ENCODE measurements at places on chromosomes 5 and 9. TPM values are rescaled to one million over a fixed set of nuclear protein-coding genes. Genes with fewer than 3 reads are reported as not detected.

- DNase-seq: no peak
Observed at GRCh38 chr9:122656378-122656777, 1.0 kb downstream of the OR1B1 start.

DNA sequence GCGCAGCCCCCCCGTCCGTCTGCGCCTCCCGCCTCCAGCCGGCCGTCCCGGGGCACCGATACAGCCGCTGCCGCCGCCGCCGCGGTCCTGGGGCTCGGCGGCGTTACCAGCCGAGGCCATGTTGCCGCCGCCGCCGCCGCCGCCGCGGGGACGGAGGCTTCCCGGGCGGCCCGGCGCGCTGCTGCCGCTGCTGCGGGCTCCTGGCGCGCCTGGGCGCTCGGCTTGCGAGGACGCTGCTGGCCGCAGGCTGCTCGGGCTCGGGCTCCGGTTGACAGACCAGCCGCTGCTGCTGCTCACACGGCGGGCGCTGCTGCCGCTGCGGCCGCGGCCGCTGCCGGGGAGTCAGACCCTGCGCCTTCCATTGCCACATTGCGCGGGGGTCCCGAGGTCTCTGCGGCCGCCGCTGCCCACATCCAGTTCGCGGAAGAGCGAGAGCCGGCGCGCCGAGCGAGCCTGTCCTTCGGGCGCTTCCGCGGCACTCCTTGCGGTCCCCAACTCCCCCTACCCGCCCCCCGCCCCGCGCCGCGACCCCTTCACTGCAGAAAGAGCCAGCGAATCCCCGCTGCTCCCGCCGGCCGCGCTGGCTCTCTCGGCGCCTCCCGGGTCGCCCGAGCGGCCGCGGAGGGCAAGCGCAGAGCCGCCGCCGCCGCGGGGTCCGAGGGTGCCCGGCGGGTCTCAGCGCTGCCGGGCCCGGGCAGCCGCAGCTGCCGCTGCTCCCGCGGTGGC, 8.4 kb downstream of the PTCH1 start:
- DNase-seq: no peak

DNA sequence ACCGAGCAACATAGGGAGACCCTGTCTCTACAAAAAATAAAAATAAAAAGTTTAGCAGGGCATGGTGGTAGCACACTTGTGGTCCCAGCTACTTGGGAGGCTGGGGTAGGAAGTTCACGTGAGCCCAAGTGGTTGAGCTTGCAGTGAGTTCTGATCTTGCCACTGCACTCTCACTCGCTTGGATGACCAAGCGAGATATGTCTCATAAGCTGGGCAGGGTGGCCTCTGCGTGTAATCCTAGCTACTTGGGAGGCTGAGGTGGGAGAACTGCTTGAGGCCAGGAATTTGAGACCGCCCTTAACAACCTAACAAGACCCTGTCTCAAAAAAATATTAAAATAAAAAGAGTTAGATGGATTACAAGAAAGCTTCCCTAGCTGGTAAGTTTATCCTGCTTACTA, 32.5 kb downstream of the RASA1 start:
- no peak for DNase-seq

- no peak for DNase-seq
Observed at GRCh38 chr9:97310896-97311295, 3.4 kb downstream of the CCDC180 start.

DNA sequence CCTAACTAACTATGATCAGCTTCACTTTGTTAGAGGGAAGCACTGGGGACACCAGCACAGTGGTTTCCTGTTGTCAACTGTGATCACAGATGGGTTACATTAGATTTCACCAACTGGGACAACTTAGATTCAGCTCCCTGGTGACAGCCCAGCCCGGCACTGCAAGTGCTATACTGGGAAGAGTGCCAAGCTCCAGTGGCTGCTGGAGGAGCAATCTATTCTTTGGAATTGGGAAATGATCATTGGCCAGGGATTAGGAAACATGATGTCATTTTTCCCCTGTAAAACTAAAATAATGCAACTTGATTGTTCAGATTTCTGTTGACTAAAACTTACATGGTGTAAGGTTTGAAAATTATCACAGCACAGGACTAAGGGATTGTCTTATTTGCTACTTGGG, 33.2 kb downstream of the PTGR1 start:
- no peak for DNase-seq

Gene PCA3
- polyA plus RNA-seq: 1.3 TPM

- DNase-seq: no peak
Observed at GRCh38 chr5:25241981-25242380, 597.2 kb upstream of the CDH10 start.

DNA sequence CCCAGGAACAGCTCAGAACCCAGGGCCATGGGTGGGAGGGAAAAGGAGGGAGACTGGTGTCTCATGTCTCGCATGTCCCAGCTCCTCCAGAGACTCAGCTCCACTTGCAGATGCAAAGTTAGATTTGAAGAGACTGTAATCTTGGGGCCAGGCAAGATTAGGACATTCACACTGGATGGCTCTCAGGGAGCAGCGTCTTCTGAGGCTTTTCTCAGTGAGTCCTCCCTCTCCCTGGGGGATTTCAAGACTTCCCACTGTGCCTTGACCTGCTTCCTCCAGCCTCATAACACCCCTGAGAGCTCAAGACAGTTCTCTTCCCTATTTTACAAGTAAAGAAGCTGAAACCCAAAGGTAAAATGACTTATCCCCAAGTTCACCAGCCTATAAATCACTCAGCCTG, 10.5 kb upstream of the TCOF1 start:
- no peak for DNase-seq

Gene PURA
- 12.6 TPM for polyA plus RNA-seq

DNA sequence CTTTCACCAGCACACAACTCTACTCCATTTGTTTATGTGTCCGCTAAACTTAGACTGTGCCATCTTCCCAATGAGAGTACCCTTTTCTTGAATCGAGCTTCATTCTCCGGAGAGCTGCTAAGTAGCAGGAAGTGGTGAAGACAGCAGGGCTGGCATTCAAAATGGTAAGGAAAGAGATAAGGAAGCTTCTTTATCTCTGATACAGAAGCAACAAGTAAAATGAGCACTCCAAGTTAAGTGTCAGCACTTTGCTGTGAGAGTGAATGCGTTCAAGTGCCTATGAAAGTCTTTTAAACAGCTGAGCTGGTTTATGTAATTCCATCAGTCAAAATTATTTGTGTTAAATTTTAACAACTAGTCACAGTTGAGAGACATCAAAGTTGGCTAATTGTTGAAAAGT, 386.8 kb upstream of the PTPRD start:
- DNase-seq: no peak

Gene STKLD1
- polyA plus RNA-seq: 4.6 TPM
